ENCODE measurements at places on chromosomes 16 and 17. TPM values are rescaled to one million over a fixed set of nuclear protein-coding genes. Genes with fewer than 3 reads are reported as not detected.

The TVP23A gene
- not detected for polyA plus RNA-seq

The TBC1D3L gene
- polyA plus RNA-seq = 6.2 TPM

The KRT222 gene
- not detected for polyA plus RNA-seq

The SDR42E1 gene
- polyA plus RNA-seq = 0.32 TPM

The EVPLL gene
- polyA plus RNA-seq = not detected

The TM4SF5 gene
- not detected for polyA plus RNA-seq

The DHRS7C gene
- not detected for polyA plus RNA-seq

The HOXB1 gene
- polyA plus RNA-seq = not detected

The SLC52A1 gene
- not detected for polyA plus RNA-seq

The GDPD1 gene
- 0.84 TPM for polyA plus RNA-seq

The ENPP7 gene
- polyA plus RNA-seq = not detected

- DNase-seq = peak; percentile 48
Observed at GRCh38 chr16:74186561-74186971, 110.0 kb upstream of the PSMD7 start.

DNA sequence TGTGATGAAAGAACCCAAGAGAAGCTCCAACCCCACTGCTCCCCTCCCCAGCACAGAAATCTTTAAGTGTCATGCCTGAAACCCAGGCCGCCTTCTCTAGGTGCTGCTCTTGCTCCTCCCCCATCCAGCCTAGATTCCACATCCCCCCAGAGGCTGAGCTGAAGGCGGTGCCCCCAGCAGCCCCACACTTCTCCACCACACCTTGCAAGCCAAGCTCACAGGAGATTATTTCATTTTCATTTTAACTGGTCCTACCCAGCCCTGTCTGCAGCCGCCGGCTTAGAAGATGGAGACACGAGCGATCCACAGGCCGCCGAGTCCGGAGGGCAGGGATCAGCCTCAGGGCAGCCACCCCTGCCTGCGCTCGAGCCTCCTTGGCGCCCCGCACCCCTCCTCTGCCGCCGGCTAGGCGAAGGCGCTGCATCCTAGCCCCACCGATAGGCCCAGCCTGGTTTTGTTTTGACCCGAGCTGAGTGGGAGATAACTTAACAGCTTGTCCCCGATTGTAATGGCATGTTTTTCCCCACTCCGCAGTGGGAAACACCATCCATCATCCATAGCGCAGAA is 125.3 kb downstream of the RBFOX3 start:
- DNase-seq = no peak

DNA sequence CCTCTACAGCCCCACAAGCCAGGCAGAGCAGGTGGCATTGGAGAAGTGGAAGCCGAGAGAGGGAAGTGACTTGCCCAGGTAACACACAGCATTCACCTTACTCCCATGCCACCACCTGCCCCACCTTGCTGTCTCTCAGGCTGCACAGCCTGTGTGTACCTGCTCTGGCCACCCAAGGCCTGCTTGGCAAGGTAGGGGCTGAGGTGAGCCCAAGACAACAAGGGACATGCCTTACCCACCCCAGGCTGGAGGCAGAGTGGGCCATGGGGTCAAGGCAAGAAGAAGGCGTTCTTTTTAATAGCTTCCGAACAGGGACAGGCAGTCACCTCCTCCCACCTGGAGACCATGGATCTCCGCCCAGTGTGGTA is 40.1 kb downstream of the IRX3 start:
- no peak for DNase-seq

DNA sequence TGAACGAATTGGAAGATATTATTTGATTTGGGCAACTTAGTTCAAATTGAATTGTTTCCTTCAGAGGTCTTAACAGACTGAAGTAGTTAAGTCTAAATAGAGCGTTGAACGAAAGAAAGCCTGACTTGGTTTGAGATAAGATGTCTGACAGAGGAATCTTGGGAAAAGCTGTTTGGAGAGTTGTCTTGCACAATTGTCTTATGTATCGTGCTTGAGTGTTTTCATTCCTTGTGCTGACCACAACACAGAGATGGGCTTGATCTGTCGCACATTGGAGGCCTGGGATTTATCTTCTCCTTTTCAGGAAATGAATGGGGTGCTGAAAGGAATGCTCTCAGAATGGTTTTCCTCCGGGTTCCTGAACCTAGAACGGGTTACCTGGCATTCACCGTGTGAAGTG is 7.8 kb downstream of the MLYCD start:
- peak; percentile 31 for DNase-seq

DNA sequence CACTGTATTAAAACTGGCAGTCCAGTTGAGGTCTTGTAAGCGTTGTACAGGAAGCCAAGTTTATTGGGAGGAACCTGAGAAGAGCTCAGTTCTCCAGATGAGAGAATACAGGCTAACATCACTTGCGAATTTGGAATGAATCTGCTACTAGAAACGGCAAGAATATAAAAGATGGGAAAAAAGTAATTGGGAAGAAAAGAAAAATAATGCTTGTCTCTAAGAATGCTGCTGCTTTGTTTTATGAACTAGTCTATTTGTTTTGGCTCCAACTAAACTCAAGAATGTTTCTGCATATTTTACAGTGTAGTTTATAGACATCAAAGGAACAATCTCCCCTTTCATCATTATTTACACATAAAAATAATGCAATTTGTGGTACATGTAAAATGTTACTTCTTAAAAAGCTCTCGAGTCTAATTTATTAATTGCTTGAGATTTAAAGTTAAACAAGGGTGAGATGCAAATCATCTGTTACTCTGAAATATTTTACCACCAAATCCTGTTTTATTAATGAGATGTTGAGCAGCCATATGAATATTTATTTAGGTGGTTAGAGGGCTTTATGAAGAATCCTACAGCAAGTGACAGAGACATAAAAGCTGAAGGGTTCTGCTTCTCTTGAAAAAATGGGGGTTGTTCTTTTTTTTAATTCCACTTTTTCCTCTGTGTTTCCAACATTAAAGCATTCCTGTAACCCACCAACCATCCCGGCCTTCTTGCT is 162.1 kb upstream of the AXIN2 start:
- peak; percentile 28 for DNase-seq

DNA sequence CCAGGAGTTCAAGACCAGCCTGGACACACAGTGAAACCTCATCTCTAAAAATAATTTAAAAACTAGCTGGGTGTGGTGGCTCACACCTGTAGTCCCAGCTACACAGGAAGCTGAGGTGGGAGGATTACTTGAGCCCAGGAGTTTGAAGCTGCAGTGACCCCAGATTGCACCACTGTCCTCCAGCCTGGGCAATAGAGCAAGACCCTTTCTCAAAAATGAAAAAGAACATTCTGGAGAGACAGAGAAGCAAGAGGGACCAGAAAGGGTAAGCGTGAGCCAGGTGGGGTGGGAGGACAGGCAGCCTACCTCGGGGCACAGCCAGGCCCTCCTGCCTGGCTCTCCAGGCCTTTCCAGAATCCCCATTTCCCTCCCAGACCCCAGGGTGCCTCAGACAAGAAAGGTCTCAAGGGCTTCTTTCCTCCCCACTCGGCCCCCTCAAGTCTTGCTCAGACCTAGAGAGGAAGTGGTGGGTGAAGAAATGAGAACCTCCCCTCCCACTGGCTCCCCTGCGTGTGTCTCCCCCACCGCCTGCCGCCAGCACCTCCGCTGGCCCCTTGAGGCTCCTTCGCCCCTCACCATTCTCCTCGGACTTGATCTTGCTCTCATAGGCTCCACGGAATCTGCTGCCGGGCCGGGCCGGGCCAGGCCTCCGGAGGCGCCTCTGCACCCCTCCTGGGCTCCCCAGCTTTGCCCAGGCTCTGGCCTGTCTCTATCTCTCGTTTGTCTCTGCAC is 503 bp downstream of the C16orf54 start:
- no peak for DNase-seq

DNA sequence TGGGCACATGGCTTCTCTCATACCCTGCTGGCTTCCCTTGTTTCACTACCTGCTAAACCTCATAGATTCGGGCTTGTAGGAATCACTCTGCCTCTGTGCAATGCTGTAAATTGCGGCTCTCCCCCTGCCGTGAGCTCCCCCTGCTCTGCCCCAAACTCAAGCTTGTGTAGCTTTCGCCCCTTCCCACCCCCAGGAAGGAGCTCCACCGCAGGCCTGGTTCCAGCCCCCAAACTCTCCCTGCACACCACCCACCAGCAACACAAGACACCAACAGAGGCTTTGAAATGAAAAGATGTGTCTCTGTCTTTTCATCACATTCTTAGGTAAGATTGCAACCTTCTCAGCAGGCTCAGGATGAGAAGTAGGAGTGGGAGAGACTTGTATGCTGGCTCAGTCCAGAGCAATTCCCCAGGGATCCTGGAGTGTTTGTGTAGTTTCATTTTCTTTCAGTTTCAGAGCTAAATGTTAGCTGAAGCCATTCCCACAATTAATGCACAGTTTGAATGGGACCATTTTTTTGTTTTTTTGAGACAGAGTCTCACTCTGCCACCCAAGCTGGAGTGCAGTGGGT is 14.2 kb downstream of the CX3CL1 start:
- DNase-seq = peak; percentile 38

DNA sequence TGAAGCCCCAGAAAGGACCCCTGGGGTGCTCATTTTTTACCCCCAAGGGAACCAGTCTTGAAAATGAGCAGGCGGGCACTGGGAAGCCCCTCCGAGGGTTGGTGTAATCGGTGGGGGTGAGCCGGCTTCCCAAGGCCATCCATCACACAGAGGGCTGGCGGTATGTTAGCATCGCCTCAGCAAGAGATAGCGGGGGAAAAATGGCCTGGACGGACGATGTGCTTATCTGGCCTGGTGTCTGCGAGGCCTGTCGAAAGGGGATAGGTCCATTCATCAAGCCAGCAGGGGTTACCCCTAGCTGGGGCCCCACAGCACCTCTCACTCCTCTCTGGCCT is 188.9 kb downstream of the IRF8 start:
- DNase-seq = no peak

- DNase-seq = no peak
Observed at GRCh38 chr16:12228079-12228601, 251.6 kb downstream of the SNX29 start.

GRCh38 chr16:19854543-19854876 is 30.1 kb downstream of the GPRC5B start:
- DNase-seq = no peak

DNA sequence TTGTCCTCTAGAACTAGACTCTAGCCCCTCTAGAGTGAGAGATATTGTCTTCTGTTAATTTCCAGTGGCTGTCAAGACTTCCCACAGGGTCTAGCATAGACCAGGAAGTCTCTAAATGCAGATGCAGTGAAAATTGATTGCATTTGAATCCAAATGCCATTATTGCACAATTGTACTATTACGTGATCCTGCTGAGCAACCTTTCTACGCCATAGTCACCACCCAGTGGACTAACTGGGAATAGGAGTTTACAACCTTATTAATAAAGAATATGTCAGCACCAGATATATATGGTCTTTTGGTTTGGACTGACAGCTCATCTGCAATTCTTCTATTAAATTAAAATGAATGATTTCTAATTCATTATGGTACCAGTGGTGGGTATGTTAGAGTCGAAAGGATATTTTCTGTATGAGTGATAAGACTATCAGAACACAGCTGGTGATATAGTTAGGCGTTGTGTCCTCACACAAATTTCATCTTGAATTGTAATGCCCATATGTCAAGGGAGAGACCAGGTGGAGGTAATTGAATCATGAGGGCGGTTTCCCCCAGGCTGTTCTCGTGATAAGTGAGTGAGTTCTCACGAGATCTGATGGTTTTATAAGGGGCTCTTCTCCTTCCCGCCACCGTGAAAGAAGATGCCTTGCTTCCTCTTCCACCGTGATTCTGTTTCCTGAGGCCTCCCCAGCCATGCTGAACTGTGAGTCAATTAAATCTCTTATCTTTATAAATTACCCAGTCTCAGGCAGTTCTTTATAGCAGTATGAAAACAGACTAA is 138.9 kb upstream of the CA10 start:
- DNase-seq = no peak

- no peak for DNase-seq
Observed at GRCh38 chr16:12206098-12206748, 229.7 kb downstream of the SNX29 start.

DNA sequence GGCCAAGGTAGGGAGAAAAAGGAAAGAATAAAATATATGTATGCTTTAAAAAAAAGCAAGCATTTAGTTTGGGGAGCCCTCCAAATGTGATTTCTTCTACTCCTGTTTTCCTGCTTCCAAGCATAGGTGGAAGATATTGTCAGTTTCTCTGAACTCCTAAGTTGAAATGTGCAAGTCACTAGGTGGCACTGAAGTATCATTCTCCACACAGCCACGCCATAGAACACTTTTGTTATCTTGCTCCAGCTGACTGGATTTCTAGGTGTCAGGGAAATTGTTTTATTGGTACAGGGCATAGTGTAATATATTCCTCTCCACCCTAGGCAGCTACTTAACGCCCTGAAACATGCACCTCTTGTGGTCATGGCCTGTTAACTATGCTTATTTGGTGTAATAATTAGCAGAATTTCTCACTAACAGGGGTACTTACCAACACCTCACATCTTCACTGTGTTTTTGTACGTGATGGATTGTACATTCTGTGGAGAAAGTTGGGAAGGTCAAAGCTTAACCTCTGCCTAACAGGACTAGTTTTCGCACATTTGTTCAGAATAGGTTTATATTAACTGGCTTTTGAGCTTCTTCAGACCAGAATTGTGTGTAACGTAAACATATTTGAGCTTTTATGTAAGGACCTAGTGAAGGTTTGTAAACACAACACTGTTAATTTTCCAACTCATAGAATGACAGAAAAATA is 69.3 kb downstream of the FTO start:
- peak; percentile 79 for DNase-seq

DNA sequence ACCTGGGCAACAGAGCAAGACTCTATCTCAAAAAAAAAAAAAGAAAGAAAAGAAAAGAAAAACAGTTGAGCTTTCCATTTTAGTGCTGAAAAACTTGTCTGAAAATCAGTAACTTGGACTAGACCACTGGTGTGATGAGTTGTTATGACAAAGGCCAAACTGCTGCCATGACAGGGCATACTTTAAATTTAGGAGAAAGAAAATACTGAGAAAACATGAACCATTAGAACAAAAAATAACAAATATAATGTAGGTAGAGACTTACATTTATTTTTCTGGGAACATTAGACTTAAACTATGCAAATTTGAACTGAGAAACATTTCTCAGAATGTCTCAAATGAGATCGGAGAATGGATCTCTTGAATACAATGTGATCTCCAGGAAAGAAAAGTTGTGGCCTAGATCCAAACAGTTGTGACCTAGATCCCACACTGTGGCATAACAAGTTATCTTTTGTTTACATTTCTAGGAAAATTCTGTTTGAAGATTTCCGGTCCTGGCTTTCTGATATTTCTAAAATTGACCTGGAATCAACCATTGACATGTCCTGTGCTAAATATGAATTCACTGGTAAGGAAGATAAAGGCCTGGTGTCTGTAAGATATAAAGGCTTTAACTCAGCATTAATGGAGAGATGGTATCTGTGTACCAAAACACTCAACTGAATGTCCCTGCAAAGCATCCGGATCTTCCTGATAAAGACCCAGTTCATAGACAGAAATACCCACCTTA is 10.9 kb downstream of the OGFOD1 start:
- no peak for DNase-seq

DNA sequence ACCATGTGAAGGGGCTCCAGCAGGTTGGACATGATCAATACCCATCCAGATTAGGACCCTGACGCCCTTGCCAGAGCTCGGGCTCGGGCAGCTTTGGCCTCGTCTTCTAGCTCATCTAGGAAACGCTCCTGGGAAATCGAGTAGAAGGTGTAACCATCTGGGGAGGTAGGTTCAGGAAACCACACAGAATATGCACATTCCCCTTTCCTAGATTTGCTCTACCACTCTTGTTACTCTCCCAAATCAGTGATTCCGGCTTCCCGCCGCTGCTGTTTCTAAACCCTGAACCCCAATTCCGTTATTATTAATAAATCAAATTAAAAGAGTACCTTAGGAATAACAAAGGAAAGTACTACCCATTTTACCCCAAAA is 507 bp downstream of the COA3 start:
- no peak for DNase-seq

All from IMR-90 (cell line).